Omental fat pad (tissue), 4 donors: ENCODE measurements at places on chromosomes 6 and 20.

- no peak for DNase-seq
Measured at GRCh38 chr6:1611322-1611571, 1.5 kb downstream of the FOXC1 start.

- DNase-seq = no peak
Measured at GRCh38 chr20:19730706-19731105, 27.4 kb upstream of the RIN2 start.

DNA sequence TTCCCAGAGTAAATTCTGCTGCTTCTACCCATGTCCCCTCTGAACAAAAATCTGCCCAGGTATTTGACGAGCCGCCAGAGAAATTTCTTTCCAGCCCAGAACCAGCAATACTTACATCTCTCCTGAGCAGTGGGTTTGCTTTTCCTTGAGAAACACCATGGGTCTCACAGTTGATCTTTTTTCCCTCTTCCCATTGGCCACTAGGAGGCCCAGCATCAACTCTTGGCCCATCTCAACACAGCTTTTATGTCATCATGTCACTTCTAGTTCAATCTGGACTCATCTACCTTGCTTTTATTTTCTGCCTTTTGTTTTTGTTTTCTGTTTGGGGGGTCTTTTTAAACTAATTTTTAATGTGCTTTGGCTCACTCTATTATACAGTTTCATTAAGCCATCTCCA is 18.8 kb downstream of the MAFB start:
- DNase-seq = no peak

GRCh38 chr6:41887331-41887751 is 7.8 kb downstream of the USP49 start:
- DNase-seq = no peak

GRCh38 chr6:22206106-22206505 is 90.7 kb downstream of the PRL start:
- no peak for DNase-seq

DNA sequence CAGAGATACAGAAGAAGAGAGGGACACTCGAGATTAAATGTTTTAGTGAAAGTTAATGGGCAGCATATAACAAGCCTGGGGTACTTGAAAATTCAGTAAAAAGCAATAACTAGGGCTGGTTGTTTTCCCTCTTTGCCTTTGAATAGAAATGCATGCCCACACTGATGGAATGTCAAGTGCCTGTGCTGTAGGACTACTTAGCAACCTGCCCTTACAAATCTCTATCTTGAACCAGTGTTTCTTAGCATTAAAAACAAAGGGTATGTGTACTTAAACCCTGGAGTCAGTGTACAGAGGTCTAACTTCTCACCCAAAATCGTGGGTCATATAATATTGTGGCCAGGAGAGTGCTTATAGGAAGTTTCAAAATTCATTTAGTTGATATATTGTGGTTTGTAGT is 37.1 kb downstream of the RNF144B start:
- DNase-seq = no peak

DNA sequence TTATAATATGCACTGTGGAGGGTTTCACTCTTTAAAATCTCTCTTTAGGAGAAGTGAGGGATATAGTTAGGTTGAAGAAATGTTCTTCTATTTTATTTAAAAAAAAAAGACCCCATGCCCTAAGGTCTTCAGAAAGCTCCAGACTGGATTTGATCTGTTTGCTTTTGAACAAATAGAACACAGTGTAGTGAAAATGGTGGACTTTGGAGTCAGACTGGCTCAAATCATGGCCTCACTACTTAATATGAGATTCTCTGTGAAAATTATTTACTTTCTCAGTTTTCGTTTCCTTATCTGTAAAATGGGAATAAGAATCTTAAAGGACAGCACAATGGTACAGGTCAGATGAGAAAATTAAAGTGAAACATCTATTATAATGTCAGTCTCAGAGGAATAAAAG is 203.9 kb downstream of the ASCC3 start:
- no peak for DNase-seq

DNA sequence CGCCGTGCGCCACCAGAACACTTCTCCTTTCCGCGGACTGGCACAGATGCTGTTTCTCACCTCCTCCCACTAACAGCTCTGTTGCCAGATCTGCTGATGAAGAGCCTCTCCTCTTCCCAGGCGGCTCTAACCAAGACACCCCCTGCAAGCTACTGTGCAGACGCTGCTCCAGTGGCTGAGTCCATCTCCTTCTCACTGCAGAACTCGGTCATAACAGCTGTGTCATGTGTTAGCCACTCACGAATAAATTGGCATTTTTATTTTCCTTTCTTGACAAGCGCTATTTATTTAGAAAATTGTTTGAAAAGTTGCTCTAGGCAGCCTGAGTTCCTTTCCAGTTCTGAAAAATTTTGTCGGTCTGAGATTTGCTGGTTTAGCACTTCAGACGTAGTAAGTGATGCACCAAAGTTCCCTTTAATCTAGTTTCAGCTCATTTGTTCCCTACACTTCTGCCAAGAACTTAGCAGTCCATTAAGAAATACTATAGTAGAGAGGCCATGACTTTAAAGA is 12.8 kb upstream of the PLEKHG1 start:
- DNase-seq = no peak

DNA sequence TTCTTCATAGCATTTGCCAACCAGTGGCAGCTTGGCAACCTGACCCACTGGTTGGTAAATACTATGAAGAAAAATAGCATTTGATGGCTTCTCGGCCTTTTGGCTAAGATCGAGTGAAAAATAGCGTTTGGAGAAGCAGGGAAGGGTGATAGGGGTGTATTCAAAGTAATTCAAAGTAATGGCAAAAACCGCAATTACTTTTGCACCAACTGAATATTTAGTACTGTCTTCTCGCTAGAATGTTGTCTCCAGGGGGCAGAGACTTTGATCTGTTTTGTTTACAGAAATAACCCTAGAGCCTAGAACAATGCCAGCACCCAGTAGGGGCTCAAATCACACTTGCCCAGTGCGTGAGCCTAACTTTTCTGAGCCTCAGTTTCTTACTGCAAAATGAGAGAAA is 106.1 kb downstream of the CDC5L start:
- no peak for DNase-seq

GRCh38 chr20:9121211-9121610 is 52.3 kb downstream of the PLCB4 start:
- DNase-seq = no peak

- DNase-seq = no peak
Measured at GRCh38 chr20:14757728-14758127, 420.3 kb upstream of the FLRT3 start.

DNA sequence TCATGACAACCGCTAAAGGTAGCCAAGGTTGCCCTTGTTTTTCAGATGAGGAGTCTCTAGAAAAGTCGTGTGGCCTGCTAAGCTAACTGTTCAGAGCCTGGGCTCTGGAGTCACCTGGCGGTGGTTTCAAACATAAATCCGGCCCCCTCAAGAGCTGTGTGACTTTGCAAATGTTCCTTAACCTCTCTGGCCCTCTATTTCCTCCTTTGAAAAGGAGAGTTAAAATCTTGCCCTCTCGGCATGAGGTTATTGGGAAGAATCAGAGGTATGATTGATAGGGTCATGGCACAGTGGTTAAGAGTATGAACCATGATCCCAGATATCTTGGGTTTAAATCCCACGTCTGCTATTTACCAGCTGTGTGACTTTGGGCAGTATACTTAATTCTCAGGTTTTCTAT is 5.6 kb upstream of the LBP start:
- DNase-seq = no peak

DNA sequence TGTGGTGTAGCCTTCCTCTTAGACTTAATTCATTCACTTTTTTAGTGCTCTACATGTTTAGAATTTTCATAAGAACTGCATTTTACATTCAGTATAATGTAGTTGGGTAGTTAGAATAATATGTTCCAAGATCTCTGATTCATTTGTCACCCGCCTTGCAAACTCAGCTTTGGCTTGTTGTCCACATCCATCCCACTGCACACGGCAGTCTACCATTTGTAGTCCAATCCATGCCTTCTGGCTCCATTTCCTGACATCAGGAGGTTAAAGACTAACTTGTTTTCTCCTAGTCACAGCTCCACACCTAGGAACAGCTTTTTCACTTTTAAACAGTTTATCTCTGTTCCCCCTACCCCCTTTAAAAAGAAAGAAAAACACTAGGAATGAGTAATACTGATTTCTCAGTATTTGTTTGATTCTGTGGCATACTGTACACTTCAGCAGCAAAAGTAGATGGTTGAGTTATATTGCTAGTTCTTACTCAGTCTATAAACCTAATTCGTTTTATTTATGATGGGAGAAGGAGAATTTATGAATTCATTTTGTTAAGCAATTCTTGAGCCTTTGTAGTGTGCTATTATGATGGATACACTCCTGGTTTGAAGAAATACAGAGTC is 180.9 kb downstream of the ARID1B start:
- DNase-seq = no peak

GRCh38 chr6:6331393-6331792 is 10.9 kb upstream of the F13A1 start:
- no peak for DNase-seq

DNA sequence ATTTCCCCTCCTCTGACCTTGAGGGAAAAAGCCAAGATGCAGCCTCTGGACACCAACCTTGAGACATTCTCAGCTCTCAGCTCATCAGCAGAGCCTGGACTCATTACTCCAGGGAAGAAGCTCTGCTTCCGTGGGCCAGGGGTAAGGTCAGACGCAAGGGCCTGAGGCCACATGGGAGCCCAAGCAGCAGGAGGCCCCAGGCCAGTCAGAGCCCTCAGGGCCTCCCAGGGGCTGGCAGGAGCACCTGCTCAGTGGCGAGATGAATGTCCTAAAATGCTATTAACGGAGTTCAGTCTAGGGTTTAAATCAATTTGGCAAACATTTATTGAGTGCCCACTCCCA is 208.6 kb downstream of the ERMARD start:
- no peak for DNase-seq

DNA sequence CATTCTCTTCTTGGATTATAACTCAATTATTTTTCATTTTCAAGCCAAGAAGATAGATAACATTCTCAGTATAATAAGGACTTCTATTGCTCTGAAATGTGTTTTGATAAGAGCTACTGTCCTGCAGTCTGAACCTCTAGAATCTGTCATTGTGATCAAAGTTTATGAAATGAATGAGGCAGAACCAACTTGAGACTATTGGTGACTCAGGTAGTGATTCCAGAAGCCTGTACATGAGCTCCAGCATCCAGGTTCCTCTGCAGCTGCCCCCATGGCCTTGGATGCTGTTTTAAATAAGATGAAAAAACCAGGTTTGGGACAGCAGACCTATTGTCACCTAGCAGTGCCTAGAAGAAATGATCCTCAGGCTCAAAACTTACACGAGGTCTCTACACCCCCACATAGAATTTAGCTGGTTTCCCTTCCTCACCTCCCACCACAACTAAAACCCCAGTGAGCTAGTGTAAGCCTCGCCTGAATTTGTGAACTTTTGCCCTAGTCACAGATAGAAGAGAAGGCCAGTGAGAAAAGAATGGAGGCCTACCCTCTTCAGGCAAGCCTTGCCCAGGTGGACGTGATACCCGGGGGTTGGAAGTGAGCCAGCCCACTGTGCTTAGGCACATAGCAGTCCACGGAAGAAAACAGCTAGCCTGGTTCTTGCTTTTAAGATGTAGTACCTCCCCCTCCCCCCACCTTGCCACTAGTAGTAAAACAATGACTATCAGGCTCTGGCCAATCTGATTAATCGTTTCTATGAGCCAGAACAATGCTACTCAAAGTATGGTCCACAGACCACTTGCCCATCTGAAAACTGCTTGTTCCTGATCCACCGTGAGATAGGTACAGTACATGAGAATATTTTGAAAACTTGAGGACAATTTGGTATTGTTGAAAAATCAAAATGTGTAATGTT is 73.0 kb upstream of the SYNJ2 start:
- DNase-seq = no peak

DNA sequence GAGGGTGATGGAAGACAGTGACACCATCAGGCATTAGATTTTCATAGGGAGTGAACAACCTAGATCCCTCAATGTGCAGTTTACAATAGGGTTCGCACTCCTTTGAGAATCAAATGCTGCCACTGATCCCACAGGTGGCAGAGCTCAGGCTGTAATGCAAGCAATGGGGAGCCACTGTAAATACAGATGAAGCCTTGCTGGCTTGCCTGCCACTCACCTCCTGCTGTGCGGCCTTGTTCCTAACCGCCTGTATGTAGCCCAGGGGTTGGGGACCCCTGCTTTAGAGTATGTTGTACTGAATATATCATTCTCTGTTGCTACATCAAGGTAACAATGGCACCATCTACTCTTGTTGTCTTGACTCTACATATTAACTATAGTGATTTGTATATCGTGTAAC is 37.1 kb downstream of the TPD52L1 start:
- no peak for DNase-seq

GRCh38 chr6:143973097-143973966 is 34.7 kb downstream of the PLAGL1 start:
- DNase-seq = no peak

DNA sequence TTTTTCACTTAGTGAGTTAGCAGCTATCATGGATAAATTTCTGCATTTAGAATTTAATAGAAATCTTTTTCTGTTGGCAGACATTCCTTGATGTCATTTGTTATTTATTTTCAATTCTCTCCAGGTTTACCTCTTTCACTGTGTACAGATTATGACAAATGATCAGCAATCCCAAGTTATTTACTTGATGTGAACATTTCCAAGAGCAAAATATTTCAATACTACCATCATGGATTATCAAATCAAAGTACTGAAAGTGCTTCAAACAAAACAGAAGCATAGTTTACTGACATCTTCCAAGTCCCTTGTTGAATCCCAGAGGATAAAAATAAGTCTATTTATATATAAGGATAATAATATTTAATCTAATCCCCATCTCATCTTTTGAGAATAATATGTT is 852.2 kb upstream of the CITED2 start:
- no peak for DNase-seq

- DNase-seq = no peak
Measured at GRCh38 chr6:42363926-42364849, 87.5 kb downstream of the TRERF1 start.

- no peak for DNase-seq
Measured at GRCh38 chr6:150079604-150080003, 10.7 kb upstream of the ULBP3 start.

- no peak for DNase-seq
Measured at GRCh38 chr20:62426699-62427131, 624 bp downstream of the RBBP8NL start.

DNA sequence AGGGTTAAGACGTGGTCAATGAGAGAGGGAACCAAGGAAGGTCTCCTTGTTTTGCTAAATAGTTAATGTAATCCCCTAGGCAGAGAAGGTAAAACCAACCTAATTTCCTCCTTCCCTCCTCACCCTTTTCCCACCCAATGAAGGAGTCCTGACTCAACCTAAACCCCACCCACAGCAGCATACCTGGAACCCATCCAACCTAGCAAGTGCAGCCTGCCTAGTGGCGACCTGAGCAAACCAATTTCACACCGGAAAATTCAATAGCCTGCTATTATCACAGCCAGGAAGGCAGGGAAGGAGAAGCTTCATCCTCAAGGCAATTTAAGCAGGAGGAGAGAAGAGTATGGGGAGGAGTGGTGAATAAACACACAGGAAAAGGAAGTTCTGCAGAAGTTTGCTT is 46.9 kb downstream of the OSTM1 start:
- no peak for DNase-seq
